ENCODE measurements at places on chromosomes 2 and 18. TPM values are rescaled to one million over a fixed set of nuclear protein-coding genes. Genes with fewer than 3 reads are reported as not detected.

- no peak for DNase-seq
Measured at GRCh38 chr2:111975819-111976218, 77.4 kb downstream of the MERTK start.

GRCh38 chr2:187500585-187501359 is 52.7 kb upstream of the CALCRL start:
- DNase-seq = no peak

- DNase-seq = no peak
Measured at GRCh38 chr2:1599301-1600085, 144.8 kb downstream of the PXDN start.

UGT1A5 gene
- total RNA-seq = not detected

GRCh38 chr18:7257426-7257740 is 26.5 kb downstream of the LRRC30 start:
- DNase-seq = no peak

SNRPD1 gene
- total RNA-seq = 8.0 TPM

ARPC2 gene
- 340 TPM for total RNA-seq

GRCh38 chr2:160890667-160891352 is 269.4 kb upstream of the TANK start:
- DNase-seq = no peak

- no peak for DNase-seq
Measured at GRCh38 chr2:172998547-172999272, 76.9 kb upstream of the MAP3K20 start.

GRCh38 chr2:110731064-110731463 is 1.3 kb upstream of the ACOXL start:
- DNase-seq = no peak

GPR55 gene
- not detected for total RNA-seq

GRCh38 chr2:159146996-159147666 is 139.4 kb downstream of the WDSUB1 start:
- no peak for DNase-seq

- DNase-seq = no peak
Measured at GRCh38 chr2:189018631-189019030, 44.5 kb downstream of the COL3A1 start.

DNA sequence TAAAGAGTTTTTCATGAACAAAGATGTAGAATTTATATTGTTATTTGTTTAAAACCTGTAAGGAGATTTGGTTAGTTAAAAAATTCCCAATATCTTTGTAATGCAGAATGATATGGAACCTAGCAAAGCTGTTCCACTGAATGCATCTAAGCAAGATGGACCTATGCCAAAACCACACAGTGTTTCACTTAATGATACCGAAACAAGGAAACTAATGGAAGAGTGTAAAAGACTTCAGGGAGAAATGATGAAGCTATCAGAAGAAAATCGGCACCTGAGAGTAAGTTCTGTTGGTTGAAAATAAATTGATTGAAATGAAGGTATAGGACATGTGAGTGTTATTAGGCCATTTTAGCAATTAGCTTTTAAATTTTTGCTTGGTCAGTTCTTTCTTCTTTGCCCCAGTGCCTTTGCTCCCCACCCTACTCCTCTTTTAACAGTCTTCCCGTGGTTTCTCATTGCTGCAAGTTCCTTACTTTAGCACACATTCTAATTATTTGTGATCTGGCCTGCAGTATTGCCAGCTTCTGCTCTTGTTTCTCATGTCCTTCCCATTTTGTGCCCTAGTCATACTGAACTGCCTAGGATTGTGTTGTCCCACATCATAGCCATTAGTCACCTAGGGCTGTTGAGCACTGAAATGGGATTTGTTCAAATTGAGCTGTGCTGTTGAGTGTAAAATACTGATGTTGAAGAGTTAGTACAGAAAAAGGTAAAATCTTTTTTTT is 36.6 kb downstream of the VAPA start:
- DNase-seq = no peak

Data from omental fat pad (tissue), 4 donors.